ENCODE measurements at places on chromosomes 2 and 18.

- no peak for DNase-seq
These were observed 276.5 kb upstream of the MC4R start for GRCh38 chr18:60649107-60649506.

DNA sequence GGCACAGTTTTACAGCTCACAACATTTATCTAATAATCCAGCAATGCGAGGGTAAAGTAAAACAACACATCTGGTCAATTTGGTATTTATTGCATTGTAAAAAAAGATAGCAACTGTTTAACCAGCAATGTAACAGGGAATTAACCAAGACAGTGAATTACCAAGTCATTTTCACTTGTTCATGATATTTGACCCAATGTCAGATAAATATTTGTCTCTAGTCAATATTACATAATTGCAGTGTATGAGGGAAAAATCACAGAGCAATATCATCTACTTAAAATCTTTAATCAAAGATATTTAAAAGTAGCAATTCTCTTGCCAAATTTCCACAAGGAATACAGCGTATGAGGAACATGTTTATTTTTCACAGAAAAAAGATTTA lies 1265.1 kb upstream of the CHAC2 start:
- DNase-seq, result no peak

- no peak for DNase-seq
These were observed 1913.1 kb upstream of the PIK3C3 start for GRCh38 chr18:40041951-40042350.

DNA sequence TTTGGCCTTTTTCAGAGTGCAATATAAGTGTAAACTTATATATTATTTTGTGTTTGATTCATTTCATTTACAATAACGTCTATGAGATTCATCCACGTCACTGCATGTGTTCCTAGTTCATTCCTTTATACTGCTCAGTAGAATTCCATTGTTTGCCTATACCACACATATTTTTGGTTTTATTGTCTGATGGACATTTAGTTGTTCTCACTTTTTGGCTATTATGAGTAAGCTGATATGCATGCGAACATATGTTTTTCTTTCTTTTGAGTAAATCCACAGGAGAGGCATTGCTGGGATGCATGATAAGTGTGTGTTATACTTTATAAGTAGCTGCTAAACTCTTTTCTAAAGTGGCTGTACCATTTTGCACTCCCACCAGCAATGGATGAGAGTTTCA lies 314.8 kb upstream of the HS6ST1 start:
- no peak for DNase-seq

DNA sequence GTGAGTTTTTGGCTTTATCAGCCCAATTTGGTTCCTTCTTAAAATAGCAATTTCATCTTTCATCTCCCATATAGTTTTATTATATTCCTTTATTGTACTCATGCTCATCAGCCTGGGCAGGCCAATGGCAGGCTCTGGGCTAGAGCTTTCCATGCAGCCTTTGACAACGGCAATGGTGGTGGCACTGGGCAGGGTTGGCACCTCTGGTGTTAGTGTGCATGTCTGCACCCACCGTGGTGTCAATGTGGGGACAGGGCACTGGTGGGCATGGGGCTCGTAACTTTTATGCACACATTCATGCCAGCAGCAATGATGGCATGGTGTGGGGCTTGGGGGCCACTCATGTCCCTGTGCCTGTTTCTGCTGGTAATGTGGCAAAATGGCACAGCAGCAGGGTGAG lies 1305.4 kb downstream of the DSC3 start:
- no peak for DNase-seq

DNA sequence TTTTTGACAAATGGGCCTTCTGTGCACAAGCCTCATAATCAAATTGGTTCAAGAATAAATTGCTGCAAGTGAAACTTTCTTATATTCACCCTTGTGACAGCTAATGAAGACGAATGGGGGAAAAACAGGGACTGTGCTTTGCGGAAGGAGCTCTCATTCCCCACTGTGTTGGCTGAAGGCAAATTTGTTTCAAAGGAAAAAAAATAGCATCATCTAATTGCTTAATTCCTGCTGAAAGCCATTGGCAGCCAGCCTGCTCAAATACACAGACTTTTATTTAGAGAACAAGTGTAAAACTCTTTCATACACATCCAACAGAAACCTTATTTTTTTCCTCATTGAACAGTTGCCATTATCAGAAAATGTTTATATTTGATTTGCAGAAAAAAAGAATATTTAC lies 172.3 kb downstream of the ARL6IP6 start:
- DNase-seq, result no peak

DNA sequence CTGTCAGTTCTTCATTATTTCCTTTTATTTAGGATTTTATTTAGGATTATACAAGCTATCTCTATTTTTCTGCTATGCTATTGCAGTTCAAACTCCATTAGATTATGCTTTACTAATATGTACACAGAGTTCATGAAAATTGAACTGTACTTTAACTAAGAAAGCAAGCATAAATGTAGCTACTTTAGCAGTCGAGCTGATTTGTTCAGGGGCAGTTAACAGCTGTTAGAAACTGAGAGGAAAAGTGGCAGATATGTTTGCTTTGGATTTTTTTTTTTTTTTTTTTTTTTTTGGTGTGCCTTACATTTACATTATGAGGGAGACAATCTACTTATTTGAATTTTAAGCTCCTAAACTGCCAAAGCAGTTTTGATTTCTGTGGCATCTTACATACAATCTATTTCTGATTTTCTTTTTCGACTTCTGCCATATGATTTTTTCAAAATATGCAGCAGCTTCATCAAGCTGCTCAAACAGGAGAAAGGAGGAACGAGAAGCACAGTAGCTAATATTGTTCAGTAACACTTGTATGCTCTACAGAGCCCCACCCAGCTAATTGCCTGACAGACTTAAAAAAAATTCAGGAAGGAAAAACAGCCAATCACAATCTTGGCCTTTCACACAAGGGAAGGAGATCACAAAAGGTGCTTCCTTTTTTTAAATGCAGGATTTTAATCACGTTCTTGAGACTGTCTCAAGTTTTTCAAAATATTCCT lies 233.4 kb upstream of the SIX3 start:
- DNase-seq, result no peak

DNA sequence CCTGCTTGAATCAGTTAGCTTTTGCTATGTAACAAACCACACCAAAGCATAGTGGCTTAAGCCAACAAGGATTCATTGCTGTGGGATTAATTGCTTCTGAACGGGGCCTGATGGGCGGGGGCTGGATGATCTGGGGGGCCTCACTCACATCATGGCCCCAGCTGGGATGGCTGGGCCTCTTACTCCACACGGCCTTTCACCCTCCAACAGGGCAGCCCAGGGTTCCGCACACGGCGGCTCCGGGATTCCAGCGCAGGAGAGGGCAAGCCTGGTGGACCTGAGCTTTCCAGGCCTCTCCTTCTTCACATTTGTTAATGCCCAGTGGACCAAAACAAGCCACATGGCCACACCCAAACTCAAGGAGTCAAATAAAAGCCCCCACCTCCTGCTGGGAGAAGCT lies 86.3 kb upstream of the PHLPP1 start:
- no peak for DNase-seq

GRCh38 chr2:194486326-194486725 lies 1170.7 kb upstream of the SLC39A10 start:
- DNase-seq, result no peak

DNA sequence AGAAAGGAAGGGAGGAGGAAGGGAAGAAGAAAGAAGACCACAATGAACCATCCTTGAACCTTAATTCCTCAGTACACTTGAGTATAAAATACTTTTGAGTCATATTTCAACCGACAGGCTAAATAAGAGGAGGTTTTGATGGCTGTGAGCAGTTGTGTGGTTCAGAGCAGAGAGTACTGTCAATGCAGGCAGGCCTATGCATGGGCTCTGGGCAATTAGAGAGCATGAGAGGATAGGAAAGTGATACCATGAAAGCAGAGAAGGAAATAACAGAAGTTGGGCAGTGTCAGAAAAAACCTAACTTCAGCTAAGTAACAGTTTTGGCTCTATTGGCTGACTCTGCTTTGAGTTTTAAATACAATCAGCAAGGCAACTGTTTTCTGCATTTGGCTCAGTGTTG lies 123.6 kb upstream of the STK17B start:
- DNase-seq, result no peak

DNA sequence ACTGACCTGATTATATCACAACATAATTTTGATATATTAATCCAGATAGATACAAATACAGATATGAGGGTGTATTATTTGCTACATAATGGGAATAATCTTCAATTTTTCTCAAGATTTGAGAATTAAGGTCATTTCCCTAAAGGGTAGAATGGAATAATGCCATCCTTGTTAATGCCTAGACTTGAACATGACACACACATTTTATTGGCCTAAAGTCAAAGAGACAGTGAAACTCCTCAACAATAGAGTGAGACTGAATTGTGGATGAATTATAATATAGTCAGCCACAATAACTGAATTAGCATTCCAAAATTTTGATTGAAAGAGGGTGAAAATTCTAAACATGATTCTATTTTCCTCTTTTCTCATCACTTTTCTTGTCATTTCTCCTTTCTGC lies 506.0 kb upstream of the CDH2 start:
- DNase-seq, result no peak

DNA sequence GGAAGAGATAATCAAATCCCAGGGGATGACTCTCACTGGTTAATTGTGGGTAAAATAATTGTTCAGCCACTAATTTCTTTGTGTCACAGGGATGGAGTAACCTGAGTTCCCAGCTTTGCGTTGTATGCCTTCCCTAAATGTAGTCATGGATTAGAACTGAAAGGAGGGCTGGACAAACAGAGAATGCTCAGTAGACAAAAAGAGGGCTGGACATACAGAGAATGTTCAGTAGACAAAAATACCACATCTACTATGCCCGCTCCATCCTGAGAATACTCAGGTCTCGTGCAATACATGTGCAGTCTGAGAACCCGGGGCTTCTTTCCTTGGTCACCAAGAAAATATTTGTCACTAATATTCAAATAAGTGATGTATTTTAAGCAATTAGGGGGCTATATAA lies 497.9 kb downstream of the EPHA4 start:
- DNase-seq, result no peak

DNA sequence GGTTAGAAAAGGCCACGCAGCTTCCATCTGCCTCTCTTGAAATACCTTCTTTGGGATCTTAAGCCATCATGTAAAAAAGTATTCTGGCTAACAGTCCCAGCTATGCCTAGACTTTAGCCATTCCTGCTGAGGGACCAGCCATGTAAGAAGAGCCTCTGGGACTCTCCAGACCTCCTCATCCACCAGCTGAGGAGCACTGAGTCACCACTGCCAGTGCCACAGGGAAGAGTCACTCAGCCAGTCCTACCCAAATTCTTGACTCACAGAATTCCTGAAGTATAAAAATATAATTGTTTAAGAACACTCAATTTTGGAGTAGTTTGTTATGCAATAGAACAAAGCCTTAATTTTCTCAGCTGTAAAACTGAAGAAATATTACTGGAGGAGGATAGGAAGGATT lies 436.7 kb downstream of the ZEB2 start:
- DNase-seq, result no peak

DNA sequence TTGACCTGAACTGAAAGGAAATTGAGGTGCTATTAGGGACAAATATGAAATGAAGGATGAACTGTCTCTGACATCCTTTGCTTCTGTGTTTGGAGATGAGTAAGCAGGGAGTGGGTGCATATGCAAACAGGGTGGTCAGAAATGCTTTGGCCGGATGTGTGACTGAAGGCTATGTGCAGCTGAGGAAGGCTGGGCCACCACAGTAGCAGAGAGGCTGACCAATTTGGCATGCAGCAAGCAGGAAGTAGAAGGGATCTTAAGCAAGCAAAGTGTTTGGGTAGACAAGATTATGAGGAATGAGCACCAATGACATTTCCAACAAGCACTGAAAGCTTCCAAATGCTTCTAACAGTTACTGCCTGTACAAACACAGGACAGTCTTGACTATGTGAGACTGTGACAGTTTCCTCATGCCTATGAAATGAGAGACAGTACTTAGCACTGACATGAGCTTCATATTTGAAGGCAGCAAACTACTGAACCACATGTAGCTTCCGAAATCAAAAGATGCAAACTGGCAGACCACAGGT lies 3.3 kb upstream of the ACTR3 start:
- DNase-seq, result no peak

GRCh38 chr18:11751341-11752115 lies 62.5 kb downstream of the GNAL start:
- DNase-seq, result no peak

- no peak for DNase-seq
These were observed 938.1 kb upstream of the SLC39A10 start for GRCh38 chr2:194718881-194719280.

- no peak for DNase-seq
These were observed 76.4 kb upstream of the ZEB2 start for GRCh38 chr2:144596073-144596871.

- no peak for DNase-seq
These were observed 134.2 kb upstream of the HS6ST1 start for GRCh38 chr2:128452536-128453530.

DNA sequence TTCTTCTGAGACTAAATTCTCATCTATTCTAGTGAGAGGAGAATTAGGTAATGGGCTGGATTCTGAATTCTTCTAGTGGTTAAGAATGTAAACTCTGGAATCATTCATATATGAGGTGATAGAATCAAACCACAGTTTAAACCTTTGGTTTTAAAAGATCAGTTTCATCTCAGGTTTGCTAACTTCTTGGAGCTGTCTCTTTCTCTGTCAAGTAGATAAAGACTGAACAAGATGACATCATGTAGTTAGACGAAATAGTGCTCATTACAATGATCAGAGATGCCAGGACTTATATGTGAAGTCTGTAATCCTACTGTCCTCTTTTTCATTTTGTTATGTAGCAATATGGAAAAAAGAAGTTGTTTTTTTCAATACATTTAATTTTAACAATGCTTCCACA lies 4.9 kb downstream of the CEBPZOS start:
- DNase-seq, result no peak

GRCh38 chr18:79662034-79662433 lies 17.6 kb upstream of the CTDP1 start:
- DNase-seq, result no peak

- DNase-seq, result no peak
These were observed 68.7 kb upstream of the LYPD6 start for GRCh38 chr2:149261692-149262091.

GRCh38 chr2:233758849-233759248 lies 1.2 kb upstream of the UGT1A1 start:
- no peak for DNase-seq

DNA sequence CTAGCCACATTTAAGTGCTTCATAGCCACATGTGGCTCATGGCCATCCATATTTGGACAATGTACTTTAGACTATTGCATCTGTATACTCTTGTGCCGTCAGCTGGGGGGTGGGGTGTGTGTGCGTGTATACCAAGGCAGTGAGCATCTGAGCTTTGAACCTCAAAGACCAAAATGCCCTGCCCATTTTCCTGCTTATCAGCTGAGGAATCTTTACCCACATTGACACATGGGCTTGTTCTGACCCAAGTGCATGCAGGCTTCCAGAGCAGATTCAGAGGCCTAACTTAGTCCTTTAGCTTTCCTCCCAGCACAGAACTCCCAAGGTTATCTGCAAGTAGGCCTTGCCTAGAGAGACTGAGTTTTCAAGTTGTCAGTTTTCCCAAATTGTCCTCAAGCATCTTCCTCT lies 11.1 kb upstream of the MOCOS start:
- no peak for DNase-seq
